ENCODE measurements at places on chromosomes 2 and 18. TPM values are rescaled to one million over a fixed set of nuclear protein-coding genes. Genes with fewer than 3 reads are reported as not detected.

The GBX2 gene
- total RNA-seq: 30.5 TPM

DNA sequence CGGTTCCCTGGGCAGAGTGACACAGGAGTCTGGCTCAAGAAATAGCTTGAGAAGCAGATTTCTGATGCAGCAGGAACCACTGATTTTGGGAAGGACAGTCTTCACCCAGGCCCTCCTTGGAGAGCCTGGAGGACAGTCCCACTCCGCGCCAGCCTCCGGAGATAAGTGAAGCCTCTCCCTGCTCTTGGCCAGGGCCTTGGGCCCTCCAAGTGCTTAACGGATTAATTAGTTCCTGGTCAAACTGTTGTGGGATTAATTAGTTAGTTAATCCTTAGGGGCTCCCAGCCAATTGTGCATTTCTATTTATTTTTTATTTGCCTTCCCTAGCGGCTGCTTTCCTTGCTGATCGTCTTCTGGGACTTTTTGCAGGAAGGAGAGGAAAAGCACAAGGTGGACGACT is 19.6 kb downstream of the CPLX4 start:
- no peak for DNase-seq
- no peak overlapping the region for H3K27ac ChIP-seq
- no peaks in the 10 kb centered on the region for H3K36me3 ChIP-seq
- H3K4me1 ChIP-seq: peaks cover 36% of the 10 kb centered on the region

- H3K36me3 ChIP-seq: no peaks in the 10 kb centered on the region
- H3K4me1 ChIP-seq: no peaks in the 10 kb centered on the region
- H3K27ac ChIP-seq: no peak overlapping the region
- peak; percentile 71 for DNase-seq
- peak overlapping the region; percentile 41 for H3K4me3 ChIP-seq
- H3K27me3 ChIP-seq: peaks cover 15% of the 10 kb centered on the region
These were observed 52.2 kb upstream of the KCNH7 start for GRCh38 chr2:162890690-162891311.

DNA sequence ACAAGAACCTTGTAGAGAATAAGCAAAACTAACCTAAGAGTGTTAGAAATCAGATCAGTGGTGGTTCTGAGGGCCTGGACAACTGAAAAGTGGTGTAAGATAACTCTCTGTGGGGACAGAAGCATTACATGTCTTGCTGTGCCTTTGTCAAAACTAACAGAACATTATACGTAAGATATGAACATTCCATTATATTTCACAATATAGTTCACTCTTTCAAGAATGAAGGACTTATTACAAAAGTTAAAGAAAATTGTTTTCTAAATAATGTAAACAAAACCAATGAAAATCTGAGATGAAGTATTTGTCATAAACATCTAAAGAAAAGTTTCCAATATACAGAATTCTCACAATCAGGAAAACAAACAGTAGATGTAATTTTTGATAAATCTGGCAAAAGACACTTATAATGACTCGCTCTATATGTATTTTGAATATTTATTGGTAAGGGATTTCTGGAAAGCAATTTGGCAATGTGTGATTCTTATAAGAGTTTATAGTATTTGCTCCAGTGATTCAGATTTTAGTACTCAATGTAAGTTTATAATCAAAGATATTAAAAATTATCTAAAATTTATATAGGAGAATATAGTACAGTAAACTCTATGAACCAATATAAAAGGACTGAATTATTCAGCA is 258.4 kb downstream of the CD226 start:
- no peak overlapping the region for H3K27ac ChIP-seq
- no peaks in the 10 kb centered on the region for H3K36me3 ChIP-seq
- H3K4me1 ChIP-seq: no peaks in the 10 kb centered on the region
- DNase-seq: no peak
- H3K4me3 ChIP-seq: no peak overlapping the region
- no peaks in the 10 kb centered on the region for H3K27me3 ChIP-seq

DNA sequence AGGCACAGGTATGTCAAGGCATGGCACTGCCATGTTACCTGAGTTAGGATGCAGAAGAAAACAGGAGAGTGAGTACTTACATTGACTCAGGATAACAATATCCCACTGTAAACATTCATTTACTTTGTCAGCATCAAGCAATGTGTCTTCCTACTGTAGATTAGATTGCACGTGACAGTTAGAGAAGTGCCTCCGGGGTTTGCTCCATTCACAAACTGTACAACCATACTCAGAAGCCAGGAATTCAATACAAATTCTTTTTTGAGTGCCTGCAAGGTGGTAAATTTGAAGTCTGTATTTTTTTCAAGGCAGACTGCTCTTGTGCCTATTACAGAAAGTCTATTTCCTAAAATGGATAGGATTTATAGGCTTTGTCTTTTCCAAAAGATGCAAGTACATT is 34.1 kb downstream of the CDCA7 start:
- no peaks in the 10 kb centered on the region for H3K36me3 ChIP-seq
- H3K4me1 ChIP-seq: peaks cover 3% of the 10 kb centered on the region
- H3K4me3 ChIP-seq: no peak overlapping the region
- no peaks in the 10 kb centered on the region for H3K27me3 ChIP-seq
- H3K27ac ChIP-seq: no peak overlapping the region

DNA sequence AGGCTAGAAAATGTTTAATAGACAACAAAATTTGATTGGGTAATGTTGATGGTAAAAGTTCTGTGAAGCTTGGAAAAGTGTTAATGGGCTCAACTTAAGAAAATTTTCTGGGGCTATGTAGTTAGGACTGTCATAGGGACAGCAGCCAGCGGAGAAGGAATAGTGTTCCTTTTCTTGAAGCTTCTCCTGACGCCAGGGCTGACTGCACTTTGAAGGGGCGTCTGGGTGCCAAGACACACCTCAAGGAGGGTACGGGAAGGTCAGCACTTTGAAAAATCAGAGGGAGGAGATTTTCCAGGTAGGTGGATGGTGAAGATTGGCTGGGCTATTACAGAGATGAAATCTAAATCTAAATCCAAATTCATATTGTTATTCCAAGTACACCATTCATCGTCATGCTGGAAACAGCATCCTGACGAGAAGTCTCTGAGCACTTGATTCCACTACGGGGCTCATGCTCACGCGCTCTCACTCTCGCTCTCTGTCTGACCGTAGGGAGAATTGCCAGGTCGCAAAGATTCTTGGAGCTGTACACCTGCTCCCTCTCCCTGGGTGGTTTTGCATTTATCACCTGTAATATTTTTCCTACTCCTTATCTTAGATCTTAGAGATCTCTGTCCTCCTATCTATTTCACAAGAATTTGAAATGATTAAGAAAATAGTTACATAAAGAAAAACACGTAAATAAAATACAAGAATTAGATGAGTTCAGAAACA is 91.0 kb downstream of the ITGB1BP1 start:
- H3K27me3 ChIP-seq: no peaks in the 10 kb centered on the region
- no peak overlapping the region for H3K4me3 ChIP-seq
- DNase-seq: no peak
- no peak overlapping the region for H3K27ac ChIP-seq
- peaks cover 30% of the 10 kb centered on the region for H3K36me3 ChIP-seq
- peaks cover 30% of the 10 kb centered on the region for H3K4me1 ChIP-seq
